ENCODE measurements at places on chromosomes 3 and 15.

DNA sequence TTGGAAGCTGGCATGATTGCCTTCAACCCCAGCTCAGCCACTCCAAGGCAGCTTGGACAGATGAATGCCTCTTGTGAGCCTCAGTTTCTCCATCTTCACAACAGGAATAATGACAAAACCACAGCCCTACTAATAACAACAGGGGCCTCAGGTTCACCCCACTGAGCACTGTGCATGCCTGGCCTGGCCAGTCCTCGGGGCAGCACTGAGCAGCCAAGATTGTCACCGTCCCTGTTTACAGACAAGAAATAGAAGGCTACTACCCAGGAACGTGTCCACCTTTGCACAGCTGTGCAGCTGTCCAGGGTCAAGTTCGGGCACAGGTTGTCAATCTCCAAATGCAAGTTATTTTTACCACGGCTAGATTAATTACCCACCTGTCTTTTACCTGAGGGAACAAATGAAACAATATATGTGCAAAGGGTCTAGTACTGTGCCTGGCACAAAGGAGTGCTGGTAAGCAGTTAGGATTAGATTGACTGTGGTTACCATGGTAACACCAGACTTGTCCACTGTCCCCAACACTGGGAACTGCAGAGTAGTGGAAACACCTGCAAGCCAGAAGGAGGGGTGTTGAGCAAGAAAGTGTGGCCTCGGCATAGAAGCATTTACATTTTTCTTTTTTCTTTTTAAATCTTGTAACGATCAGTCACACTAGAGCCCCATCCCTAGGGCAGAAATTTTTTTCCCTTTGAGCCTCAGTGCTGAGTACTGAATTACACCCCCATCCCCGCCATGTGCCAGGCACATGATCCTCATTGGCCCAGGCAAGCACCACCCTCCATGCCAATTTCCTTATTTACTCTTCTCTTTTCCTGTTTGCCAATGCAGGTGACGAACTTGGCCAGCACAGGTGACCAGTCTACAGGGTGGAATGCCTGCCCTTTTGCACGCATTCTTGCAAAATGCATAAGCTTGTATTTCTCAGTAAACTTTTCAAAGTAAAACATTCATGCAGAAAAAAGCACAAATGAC is 66.3 kb upstream of the SLC6A6 start:
- DNase-seq, result no peak

- no peak for DNase-seq
Measured at GRCh38 chr15:33823119-33823518, 145.2 kb upstream of the CHRM5 start.

GRCh38 chr3:10833855-10834414 is 17.9 kb downstream of the SLC6A11 start:
- DNase-seq, result no peak

DNA sequence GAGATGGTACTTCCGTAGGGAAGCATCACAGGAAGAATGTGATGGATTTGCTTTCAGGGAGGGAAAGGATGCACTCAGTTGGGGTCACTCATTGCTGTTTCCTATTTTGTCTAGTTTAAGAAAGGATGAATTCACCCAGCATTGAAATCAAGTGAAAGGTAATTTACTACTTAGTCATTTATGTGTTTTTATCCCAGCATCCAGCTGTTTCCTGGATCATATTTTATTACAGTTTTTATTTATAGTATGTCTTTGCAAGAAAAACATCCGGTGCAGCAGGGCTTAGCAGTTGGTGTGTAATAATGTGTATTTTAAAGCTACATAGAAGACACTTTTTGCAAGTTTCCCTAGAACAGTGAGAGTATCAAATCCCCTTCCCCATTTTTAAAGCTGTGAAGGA is 37.4 kb upstream of the GOLGA8B start:
- DNase-seq, result no peak

- no peak for DNase-seq
Measured at GRCh38 chr15:95265419-95265997, 1034.1 kb downstream of the MCTP2 start.

DNA sequence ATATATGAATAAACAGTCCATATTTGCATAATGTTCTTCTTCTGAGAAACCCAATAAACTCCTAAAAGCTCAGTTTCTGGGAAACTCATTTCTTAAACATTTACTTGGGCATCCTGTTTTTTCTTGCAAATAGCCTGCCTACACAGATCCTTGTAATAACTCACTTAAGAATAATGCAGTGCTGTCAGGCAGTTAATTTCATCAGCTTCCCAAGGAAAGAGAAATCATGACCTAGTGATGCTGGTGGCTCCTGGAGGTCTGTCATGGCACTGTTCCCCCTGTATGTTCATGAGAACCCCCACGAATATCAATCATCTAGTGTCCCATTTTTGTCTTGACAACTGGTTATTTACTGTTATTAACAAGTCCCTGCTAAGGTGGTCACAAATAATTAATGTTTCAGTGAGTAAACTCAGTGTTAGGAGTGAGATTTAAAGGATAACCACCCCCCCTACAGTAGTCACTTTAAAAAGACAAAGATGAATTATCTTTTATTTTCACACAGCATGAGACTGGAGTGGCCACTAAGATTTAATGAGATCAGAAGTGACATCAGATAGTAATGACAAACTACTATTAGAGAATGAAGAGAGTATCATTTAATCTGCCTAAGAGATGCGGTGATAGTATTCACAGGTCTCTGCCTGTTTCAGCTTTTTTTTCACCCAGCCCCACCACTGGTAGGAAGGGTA is 279.5 kb upstream of the NECTIN3 start:
- DNase-seq, result no peak

GRCh38 chr15:31062911-31063310 is 38.6 kb downstream of the TRPM1 start:
- DNase-seq, result no peak

DNA sequence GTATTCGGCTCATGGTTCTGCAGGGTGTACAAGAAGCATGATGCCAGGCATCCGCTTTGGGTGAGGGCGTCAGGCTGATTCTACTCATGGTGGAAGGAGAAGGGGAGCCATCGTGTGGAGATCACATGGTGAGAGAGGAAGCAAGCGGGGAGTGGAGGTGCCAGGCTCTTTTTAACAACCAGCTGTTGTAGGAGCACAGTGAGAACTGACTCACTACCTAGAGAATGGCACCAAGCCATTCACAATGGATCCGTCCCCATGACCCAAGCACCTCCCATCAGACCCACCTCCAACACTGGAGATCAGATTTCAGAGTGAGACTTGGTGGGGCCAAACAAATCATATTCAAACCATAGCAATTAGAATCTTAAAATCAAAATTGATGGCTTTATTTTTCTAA is 259.8 kb upstream of the CTDSPL start:
- no peak for DNase-seq

- DNase-seq, result no peak
Measured at GRCh38 chr3:64687781-64688604, at the start of gene ADAMTS9. ADAMTS9 (minus strand) TSS chr3:64688000; CDS start chr3:64687657, 343 bp downstream.

DNA sequence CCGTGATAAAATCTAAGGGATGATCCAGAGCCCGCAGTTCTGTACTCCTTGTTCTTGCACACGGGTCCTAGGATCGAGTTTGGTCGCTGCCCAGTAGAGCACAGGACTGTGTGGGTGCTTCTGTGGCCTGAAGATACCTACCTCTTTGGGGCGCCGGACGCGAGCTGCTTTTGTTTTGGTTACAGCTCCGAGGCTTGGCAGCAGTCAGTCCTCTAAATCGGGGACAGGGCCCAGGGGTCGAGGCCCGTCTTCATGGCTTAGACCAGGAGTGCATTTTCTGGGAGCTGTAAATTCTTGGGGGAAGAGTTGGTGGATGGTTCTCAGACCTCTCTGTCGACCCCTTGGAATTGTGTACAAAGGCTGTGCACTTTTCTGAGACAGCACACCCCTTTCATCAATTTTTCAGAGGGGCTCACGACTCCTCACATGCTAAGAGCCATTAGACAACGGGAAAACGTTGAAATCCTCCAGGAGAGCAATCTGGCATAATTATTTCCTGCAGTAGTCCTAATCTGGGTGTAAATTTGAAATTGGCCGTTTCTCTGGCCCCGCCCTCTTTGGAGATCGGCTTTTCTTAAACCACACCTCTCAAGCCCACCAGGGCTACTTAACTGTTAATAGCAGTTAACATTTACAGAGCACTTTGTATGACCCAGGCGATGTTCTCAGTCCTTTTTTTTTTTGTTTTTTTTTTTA is 928 bp downstream of the CEP97 start:
- DNase-seq, result peak; percentile 22

DNA sequence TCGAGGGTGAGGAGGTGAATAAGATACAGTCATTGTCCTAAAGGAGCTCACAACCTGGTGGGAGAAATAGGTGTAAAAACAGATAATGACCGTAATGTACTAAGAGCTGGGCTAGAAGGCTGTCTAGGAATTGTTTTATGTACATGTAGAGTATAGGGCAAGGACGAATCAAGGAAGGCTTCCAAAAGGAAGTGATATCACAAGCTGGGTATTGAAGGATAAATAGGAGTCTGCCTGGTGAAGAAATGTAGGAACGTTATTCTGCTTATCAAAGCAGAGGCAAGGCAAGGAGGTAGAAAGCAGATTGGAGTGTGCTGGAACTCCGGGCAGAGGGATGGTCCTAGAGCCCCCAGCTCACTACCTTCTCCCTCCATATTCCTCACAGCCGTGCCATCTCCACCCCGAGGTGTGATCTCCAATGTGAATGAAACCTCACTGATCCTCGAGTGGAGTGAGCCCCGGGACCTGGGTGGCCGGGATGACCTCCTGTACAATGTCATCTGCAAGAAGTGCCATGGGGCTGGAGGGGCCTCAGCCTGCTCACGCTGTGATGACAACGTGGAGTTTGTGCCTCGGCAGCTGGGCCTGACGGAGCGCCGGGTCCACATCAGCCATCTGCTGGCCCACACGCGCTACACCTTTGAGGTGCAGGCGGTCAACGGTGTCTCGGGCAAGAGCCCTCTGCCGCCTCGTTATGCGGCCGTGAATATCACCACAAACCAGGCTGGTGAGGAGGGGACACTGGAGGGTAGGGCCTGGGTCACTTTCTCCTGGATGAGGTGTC is 15.1 kb downstream of the EPHB3 start:
- DNase-seq, result no peak

GRCh38 chr3:185151101-185151963 is 1.5 kb downstream of the C3orf70 start:
- DNase-seq, result no peak

DNA sequence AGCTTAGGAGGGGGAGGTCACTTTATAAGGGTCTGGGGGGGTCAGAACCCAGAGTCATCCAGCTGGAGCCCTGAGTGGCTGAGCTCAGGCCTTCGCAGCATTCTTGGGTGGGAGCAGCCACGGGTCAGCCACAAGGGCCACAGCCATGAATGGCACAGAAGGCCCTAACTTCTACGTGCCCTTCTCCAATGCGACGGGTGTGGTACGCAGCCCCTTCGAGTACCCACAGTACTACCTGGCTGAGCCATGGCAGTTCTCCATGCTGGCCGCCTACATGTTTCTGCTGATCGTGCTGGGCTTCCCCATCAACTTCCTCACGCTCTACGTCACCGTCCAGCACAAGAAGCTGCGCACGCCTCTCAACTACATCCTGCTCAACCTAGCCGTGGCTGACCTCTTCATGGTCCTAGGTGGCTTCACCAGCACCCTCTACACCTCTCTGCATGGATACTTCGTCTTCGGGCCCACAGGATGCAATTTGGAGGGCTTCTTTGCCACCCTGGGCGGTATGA is at the start of gene RHO:
RHO (plus strand) TSS at position 51 of the 512 bp plus-strand sequence; CDS start at position 146, 95 bp downstream.
- no peak for DNase-seq

DNA sequence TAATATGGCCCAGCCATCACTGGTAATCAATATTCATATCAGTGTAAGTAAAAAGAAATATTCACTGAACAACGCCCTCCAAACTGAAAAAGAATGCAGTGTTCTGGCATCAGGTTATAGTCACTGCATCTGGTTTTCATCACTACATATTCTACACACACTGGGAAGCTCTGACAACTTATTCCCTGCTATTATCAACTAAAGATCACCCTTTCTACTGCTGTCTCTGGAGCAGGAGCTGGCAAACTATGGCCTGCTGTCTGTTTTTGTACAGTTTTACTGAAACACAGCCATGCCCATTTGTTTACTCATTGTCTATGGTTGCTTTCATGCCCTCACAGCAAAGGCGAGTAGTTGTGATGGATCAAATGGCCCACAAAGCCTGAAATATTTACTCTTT is 35.3 kb downstream of the TUBGCP4 start:
- DNase-seq, result no peak

DNA sequence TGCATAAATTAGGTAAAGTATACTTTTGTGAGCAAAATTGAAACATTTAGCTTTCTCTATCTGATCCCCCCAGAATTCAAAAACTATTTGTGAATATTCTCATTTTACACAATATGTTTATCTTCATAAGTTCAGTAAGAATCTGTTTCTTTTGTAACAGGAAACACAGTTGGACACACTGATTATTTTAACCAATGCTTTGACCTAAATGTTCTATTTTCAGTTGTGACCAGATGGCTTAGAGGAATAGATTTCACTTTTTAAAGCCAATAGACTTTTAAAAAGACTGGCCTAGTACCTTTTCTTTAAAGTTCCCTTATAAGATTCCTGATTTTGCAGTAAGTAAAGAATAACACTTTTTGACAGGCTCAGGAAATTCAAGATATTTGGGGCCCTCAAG is 74.0 kb upstream of the STRIT1 start:
- DNase-seq, result no peak

Measured in CD4-positive, alpha-beta T cell treated with Interleukin-15 for 4 hours (primary cell).